ENCODE measurements at places on chromosomes 16 and 17.

GRCh38 chr16:73020409-73020884, 27.5 kb downstream of the ZFHX3 start:
- no peak for DNase-seq

- no peak for DNase-seq
Observed at GRCh38 chr16:3058139-3059030, 7.1 kb upstream of the IL32 start.

DNA sequence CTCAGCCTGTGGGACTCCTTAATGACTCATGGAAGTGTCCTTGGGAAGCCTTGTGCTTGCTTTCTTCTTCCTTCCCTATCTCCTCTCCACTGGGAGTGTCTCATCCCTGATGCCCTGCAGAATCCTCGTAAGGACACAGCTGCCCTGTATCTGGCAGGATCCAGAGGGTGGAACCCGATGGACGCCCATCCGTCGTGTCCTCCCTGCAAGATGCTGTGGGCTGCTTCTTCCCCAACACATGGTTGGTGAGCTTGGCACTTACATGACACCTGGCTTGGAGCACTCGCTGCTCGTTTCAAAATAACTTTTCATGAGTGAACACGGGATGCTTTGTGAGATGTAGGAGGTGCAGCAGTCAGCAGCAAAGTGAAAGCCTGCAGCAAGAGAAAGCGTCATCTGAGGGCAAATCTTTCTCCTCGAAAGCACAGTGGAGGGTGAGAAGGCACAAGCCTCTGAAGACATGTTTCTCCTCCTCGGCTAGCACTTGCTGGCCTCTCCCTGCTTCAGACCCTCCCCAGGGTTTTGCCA, 3.3 kb downstream of the CCL15 start:
- no peak for DNase-seq

DNA sequence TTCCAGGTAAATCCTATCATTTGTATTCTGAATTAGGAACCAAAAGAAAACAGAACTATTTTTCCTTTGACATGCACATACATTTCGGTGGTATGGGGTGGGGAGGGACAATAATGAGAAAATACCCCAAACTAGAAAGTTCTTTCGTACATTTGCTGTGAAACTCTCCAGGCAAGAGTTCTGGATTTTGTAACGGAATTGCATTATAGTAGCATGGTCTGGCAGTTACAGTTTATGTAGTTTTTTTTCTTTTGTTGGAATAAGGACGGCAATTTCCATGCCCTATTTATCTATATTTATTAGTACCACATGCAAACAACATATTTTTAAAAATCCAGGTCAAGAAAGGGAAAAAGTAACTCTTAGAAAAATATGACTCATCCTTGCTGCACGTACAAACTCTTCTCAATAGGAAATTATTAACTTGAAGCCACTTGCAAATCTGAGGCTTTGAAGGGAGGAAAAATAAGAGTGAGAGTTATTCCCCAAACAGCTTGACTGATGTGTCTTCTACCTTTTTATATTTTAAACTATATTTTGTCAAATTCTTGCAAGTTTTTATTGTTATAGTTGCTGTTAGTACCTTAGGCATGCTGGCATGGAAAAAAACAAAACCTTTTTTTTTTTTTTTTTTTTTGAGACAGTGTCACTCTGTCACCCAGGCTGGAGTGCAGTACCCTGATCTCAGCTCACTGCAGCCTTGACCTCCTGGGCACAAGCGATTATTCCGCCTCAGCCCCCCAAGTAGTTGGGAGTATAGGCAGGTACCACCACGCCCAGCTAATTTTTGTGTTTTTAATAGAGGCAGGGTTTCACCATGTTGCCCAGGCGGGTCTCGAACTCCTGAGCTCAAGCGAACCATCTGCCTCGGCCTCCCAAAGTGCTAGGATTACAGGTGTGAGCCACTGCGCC, 69.3 kb downstream of the WWP2 start:
- DNase-seq, result no peak

GRCh38 chr17:10623737-10624338, 33.3 kb downstream of the MYH3 start:
- DNase-seq, result no peak

GRCh38 chr16:23514381-23515152, 4.3 kb upstream of the GGA2 start:
- no peak for DNase-seq

DNA sequence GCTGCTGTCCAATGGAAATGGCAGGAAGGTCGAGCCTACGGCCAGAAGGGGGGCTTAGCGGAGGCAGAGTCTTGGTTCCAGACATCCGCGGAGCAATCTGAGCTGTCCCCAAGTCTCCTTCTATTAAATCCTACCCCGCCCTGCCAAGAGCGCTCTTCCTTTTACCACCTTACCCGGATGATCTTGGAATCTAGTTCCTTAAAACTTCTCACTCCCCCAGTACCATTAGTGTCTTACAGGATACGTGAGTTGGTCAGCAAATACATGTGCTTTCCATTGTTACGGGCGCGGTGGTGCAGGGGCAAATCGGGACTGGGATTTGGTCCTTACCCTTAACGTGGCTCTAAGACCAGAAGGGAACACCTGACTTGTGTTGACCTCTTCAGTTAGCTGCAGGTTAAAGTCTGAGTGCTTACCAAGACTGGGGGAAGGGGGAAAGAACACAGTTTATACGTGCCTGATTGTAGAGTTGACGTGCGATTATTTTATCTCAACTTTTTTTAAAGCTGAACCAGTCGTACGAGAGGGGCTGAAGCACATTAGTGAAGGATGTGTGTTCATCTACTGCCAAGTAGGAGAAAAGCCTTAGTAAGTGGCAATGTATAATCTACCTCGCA, 495 bp downstream of the TXNDC17 start:
- DNase-seq, result no peak

GRCh38 chr17:75228847-75229246, 23.4 kb downstream of the NUP85 start:
- no peak for DNase-seq

DNA sequence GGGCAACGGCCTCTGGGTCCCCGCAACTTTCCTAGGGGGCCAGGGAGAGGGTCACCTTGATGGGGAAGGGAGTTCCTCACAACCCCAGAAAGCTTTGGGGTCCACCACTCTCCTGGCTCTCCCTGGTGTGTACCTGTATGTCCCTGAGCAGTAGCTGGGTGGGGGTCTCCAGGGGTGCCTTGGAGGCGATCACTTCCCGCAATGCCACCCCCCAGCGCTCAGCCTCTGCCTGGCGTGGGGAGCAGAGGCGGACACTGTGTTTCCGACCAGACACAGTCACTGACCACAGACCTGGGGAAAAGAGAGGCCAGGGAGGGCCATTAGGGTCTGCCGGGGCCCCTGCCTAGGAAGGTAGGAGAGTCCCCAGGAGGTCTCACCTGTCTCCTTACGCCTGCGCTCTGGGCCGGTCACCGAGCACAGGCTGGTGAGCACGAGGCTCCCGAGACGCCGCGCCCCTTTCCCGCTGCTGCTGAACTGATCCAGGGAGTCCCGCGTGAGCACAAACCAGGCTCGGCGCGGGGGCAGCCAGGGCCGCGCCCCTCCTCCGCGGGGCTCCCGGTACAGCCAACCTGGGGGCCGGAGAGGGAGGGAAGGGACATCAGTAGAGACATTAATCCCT, 3.4 kb downstream of the PLEKHH3 start:
- DNase-seq, result no peak

GRCh38 chr16:64375391-64375980, 746.4 kb downstream of the CDH11 start:
- no peak for DNase-seq

- no peak for DNase-seq
Observed at GRCh38 chr16:89761304-89761922, 40.1 kb downstream of the ZNF276 start.

- DNase-seq, result no peak
Observed at GRCh38 chr17:76535788-76536510, 1.6 kb downstream of the CYGB start.

GRCh38 chr16:9447195-9447551, 355.7 kb downstream of the HAPSTR1 start:
- no peak for DNase-seq

DNA sequence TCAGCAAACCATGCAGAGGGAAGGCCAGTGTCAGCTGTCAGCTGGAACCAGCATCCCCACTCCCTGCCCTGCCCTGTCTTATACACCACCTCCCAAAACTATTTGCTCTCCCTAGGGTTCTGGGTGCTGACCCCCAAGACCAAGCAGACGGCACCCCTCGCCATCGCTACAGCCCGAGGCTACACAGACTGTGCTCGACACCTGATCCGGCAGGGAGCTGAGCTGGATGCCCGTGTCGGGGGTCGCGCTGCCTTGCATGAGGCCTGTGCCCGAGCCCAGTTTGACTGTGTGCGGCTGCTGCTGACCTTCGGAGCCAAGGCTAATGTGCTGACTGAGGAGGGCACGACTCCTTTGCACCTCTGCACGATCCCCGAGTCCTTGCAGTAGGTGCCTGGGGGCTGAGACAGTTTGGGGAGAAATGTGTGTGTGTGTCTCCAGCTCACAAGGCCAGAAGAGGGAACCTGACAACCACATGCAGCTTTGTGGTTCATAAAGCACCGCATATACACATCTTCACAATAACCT, 1.5 kb downstream of the ASB16 start:
- no peak for DNase-seq

DNA sequence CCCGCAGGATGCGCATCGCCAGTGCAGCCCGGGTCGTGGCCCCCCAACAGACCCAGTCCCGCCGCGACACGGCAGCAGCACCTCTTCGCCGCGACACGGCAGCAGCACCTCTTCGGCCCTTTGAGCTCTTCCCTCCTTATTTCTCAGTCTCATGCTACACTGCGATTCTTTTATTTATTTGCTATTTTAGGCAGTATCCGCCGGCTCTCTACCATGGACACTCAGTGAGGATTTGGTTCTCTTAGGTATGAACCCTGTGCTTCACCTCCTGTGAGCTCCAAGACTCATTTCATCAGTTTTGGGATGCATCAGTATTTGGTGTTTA, 8.3 kb upstream of the MAP2K3 start:
- no peak for DNase-seq

GRCh38 chr17:82884970-82885353, 45.1 kb upstream of the ZNF750 start:
- no peak for DNase-seq

GRCh38 chr17:15031975-15032374, 233.2 kb downstream of the PMP22 start:
- no peak for DNase-seq

Measured in NCI-H510A (cell line).